Astrocyte of the cerebellum (primary cell): ENCODE measurements at places on chromosomes 7 and 10.
A peak's percentile ranks its signal among the peaks of the same experiment; 100 is the strongest.

DNA sequence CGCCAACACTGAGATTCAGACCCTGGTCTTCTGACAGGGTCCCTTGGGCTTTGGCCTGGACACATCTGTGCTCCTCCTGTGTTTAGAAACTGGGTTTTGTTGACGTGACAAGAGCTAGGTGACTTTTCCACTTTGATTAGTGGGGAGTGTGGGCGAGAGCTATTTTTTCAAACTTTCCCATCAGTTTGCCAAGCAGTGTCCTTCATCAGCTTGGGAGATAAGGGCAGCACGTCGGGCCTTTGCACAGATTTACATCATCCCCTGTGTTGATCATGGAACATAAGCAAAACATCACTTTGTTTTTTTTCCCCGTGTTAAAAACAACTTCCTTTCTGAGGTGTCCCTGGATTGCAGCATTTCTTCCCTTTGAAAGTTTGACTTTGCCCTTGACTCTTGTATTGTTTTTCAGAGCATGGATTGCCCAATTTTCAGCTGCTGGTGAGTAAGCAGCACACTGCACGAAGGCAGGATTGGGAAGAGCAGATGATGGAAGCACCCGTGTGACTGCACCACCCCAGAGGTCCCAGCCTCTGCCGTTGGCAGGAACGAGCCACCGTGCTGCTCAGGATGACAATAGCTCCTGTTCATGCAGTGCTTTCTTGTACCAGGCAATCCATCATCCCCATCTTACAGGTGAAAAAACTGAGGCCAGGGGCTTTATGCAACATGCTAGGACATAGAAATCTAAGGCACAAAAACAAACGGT lies 6.4 kb upstream of the IGFBP1 start:
- no peak for DNase-seq

GRCh38 chr10:89092439-89092838 lies 101.8 kb downstream of the FAS start:
- no peak for DNase-seq

GRCh38 chr7:149748076-149748874 lies 25.1 kb downstream of the ZNF467 start:
- DNase-seq = no peak

DNA sequence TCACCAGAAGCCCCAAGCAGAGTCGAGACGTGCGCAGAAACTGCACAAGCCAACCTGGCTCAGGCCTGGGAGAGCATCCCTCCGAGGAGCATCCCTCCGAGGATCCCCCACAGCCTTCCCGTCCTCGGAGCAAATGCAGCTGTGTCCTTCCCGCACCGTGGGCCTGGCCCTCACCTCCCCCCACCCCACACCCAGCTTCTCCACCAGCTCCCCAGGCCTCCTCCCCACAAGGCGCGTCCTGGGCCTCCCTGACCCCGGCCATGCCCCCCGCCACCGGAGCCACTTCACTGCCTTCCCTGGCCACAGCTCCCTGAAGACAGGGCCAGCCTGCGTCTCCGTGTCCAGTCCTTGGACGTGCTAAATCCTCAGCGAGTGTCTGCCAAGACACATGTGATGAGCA lies 60.6 kb downstream of the PTPRN2 start:
- DNase-seq = no peak

GRCh38 chr10:72759584-72759983 lies 67.6 kb downstream of the MCU start:
- DNase-seq = no peak

DNA sequence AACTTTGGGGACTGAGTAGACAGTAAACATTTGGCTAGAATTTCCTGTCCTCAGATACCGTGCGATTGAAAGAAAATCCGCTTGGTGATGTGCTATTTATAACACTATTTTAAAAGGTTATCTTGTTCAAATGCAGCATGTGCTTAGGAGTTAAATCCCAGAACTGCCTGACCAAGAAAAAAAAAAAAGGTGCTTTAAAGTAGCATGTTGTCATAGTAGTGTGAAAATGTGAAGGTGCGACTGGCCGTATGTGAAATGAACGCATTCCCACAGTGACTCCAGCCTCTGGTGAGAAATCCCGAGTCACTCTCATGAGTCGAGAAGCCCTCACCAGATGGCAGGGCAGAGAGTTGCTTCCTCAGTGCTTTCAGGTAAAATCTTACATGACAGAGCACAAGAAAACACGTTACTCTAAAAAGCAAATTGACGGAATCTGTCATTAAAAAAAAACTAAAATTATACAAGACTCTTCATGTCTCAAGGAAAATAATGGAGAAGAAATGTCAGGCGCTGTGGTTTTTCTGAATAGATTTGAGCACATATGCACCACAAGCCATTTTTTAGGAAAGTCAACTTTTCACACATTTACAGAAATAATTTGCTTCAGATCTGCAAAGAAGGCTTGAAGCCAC lies 18.4 kb upstream of the KLF6 start:
- no peak for DNase-seq

- no peak for DNase-seq
These were observed 24.8 kb downstream of the TBATA start for GRCh38 chr10:70760271-70760787.

DNA sequence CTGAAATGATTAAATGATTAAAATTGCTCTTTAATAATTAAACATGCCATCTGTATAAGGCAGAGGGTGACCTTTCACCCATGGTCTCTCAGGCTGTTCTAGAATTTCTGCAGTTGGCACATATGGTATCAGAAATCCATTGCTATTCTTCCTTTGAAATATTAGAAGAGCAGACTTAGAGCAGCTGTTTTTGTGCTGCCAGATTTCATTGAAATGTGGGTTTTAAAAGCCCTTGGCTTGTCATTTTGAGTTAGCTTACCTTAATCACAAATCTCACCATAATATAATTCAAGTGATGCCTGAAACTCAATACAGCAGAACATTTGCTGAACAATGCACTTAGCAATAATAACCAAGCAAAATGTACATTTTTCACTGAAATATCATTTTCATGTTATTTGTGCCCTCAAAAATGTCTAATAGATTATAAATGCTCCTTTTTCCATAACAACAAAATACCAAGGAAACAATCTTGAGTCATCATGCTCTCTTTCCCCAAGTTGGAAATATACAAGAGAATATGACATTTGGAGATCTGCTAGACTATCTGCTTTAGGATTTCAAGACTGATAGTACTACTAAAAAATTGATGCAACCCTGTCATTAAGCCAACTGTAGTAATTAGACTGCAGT lies 16.1 kb upstream of the PTTG1IP2 start:
- no peak for DNase-seq

DNA sequence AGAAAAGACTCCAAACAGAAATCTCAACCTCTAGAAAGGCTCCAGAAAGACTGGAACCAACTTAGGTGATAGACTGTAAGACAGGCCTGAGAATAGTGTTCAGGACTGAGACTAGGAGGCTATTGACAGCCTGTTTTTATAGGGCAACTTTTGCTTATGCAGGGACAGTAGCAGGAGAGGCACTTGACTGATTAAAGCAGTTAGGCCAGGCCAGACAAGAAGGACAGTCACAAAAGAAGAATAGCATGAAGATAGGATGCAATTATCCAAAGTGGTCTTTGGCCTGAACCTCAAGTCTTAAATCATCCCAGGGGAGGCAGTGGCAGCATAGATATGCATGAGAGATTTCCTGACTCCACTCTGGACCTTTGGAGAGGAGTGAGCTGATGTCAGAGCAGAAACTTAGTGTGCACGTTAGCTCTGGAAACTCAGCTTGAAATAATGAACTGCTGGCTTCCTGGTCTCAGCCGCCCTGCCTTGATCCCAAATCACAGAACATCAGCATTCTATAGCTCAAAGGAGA lies 290.6 kb downstream of the SORCS3 start:
- no peak for DNase-seq

GRCh38 chr7:101185258-101185839 lies 5.3 kb upstream of the NAT16 start:
- no peak for DNase-seq

- DNase-seq = no peak
These were observed 64.4 kb downstream of the FBXL13 start for GRCh38 chr7:103010211-103010610.

GRCh38 chr7:25922296-25922695 lies 229.7 kb upstream of the NFE2L3 start:
- no peak for DNase-seq

- DNase-seq = no peak
These were observed 42.1 kb downstream of the NOD1 start for GRCh38 chr7:30436518-30436917.

DNA sequence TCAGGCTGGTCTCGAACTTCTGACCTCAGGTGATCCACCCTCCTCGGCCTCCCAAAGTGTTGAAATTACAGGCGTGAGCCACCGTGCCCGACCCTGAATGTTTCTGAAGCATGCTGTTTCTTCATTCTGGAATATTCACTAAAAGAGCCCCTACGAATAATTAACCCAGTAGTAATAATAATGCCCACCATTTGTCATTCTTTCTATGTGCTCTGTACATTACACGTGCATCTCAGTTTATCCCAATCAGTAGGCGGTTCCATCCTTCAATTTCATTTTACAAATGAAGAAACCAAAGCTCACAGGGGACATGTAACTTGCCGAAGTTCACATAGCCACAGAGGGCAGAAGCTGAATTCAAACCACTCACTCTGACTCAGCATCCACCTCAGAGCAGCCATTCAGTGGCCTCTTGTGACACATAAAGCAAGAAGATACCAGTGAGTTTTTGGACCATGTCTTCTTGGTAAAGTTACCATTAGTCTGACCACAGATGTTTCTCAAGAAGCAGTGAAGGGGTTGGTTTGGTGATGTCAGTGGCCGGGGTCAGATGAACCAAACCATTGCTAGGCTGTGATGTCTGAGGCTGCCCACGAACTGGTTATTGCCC lies 71.9 kb upstream of the DUSP5 start:
- DNase-seq = peak; percentile 87

- DNase-seq = no peak
These were observed 142.0 kb upstream of the CHRM2 start for GRCh38 chr7:136726460-136726859.

GRCh38 chr10:110044681-110045080 lies 36.9 kb downstream of the ADD3 start:
- no peak for DNase-seq

- no peak for DNase-seq
These were observed 164.6 kb downstream of the PTEN start for GRCh38 chr10:88028072-88028471.

DNA sequence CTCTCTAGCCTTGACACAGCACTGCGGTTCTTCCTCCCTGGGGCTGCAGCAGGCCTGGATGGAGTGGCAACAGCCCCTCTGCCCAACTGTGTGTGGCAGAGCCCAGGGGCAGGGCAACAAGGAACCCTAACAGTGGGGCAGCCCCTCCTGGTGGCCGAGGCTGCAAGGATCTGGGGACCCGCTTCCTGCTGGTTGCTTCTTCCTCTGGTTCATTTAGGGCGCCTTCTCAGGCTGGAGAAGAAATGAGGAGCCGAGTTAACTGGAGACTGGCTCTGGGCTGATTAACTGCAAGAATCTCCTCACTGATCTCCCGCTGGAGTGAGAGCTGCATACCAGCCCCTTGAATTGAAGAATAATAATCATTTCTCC lies 80.1 kb upstream of the EMX2 start:
- no peak for DNase-seq

DNA sequence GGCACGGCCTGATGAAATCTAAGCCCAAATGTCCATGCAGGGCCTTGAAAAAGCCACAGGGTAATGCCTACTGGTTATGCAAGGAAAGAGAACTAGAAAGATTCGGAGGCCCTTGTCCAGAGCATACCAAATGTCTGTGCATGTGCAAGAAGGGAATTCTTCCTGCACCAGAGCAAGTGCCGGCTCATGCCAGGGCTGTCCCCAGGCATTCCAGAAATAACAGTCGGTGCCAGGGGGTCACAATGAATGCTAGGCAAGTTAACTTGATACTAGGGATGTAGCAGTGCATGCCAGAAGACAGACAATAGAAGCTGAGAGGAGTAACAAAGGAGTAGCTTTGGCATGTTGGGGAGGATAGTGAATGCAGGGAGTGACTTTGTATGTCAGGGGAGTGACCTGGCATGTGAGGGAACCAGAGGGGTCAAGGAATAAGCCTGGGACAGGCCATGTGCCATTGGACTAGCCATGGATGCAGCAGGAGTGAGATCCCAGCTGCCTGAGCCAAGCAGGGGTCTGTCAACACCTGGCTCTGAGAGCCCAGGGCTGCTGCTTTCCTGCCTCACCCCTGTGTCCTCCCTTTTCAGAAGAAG lies 119.5 kb upstream of the UNC5B start:
- DNase-seq = no peak

DNA sequence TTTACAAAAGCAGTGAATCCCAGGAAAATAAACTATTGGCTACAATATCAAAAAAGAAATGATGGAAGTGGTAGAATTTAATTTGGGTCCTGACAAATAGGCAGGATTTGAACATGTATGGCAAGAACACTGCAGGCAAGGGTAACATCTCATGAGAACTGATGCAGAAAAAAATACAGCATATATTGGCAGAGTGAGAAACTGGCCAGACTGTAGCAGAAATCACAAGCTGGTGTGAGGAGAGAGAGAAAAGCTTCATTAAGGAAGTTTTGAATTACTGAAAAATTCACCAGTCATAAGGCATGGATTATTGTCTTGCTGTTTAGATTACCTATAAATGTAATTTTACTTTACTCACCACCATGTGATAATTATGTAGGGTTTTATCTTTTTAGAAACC lies 77.4 kb downstream of the ZEB1 start:
- DNase-seq = no peak

- no peak for DNase-seq
These were observed 393.1 kb upstream of the STEAP1 start for GRCh38 chr7:89761173-89761572.

- no peak for DNase-seq
These were observed 142.2 kb downstream of the EMX2 start for GRCh38 chr10:117684672-117685211.

- DNase-seq = peak; percentile 95
These were observed 73.2 kb downstream of the SPDYE5 start for GRCh38 chr7:75565132-75565837.

DNA sequence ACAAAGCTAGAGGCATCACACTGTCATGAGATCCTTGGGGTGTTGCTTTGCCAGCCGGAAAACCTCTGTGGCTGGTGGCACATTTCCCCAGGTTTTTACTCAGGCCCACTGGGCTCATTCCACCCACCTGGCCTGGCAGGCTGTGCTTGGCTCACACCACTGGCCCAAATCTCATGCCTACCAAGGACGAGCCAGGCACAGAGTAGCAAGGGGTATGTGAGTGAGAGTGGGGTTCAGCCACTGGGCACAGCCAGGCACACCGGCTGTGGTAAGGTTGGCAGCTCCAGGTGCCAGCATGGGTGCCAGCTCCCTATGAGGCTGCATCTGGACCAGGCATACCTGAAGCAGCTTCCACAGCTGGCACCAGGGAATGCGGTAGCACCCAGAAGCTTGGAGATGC lies 21.4 kb downstream of the STEAP1 start:
- no peak for DNase-seq

DNA sequence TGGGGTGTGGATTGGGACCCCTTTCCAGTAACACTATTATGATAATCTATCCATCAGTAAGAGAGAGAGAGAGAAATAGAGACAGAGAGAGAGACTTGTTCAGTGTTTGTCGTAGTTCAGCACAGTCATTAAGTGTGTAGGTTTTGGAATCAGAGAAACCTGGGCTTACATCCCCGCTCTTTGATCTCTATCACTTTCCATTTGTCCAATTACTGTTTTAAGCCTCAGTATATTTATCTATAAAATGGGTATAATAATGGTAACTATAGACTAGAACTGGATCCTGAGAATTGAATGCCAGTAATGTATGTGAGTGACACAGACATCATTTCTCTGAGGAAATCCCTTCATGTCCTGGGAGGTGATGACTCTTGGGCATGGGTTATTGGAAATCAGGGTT lies 460.5 kb downstream of the PLXNA4 start:
- no peak for DNase-seq
